ENCODE measurements at places on chromosomes 6 and 20.

DNA sequence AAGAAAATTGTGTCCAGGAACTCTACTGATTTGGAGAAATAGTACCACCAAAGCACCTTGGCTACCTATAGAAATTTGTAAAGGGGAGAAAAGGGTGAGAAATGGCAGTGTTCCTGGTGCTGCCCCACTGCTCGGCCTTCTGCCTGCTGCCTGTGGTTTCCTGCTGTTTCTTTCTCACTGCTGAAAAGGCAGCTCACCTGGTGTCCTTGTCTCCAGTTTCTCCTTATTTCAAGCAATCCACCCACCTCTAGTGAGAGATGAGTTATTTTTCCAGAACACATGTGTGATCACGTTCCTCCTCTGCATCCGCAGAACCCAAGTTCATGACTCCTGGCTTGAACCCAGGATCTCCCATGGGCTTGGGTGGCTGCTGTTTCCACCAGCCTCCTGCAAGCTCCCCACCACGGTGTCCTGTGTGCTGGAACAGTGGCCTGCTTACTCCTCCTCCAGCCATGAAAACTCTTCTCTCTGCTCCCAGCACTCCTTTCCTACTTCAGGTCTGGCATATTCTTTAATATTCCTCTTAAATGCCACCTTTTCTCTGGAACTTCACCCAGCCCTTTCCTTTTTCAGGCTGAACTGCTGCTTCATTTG is 48.9 kb downstream of the ELOVL2 start:
- no peak for ATAC-seq

GRCh38 chr20:49268600-49269365 is 9.1 kb downstream of the ZNFX1 start:
- no peak for ATAC-seq

DNA sequence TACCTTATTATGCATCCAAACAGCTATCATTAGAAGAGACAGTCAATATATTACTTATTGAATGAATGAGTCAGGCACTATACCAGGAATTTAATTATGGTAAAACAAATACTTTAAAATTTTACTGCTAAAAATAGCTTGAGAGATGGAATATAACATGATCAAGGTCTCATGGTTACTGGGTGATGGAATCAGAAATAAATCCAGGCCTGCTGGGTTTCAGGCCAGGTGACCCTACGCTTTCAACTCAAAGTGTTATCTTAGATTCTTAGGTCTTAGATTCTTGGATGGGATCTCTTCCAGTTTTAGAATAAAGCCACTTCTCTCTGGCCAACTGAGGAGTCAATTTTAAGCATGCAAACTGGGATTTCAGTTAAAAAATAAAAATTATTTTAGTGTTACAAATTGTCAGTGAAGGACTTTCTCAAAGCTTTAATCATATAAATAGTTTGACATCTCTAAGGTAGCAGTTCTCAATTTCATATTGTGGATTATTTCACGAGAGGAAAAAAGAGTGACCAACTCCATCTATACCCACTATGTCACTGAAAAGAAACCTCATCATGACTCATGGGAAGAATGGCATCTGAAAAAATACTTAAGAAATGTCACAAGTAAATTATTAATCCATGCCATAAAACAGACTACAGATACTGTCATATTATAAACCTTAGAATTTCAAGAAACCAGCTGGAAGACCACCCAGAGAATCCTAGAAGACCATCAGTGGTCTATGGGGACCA is 283.4 kb upstream of the RUNX2 start:
- ATAC-seq, result no peak

GRCh38 chr6:124055963-124056362 is 252.3 kb downstream of the NKAIN2 start:
- no peak for ATAC-seq

- ATAC-seq, result no peak
Measured at GRCh38 chr20:44649126-44649525, 2.4 kb downstream of the ADA start.

- no peak for ATAC-seq
Measured at GRCh38 chr6:168134560-168135201, 55.7 kb upstream of the FRMD1 start.

All from motor neuron (in vitro differentiated cells).